ENCODE measurements at places on chromosomes 4 and X. TPM values are rescaled to one million over a fixed set of nuclear protein-coding genes. Genes with fewer than 3 reads are reported as not detected.

The RADX gene
- total RNA-seq: 1.4 TPM

The KLHL13 gene
- total RNA-seq: 13.1 TPM

The NEXMIF gene
- total RNA-seq: 0.06 TPM

The CENPU gene
- total RNA-seq: 0.62 TPM

The ARSD gene
- total RNA-seq: 11.7 TPM

The FUNDC1 gene
- total RNA-seq: 32.1 TPM

The MAGED4 gene
- not detected for total RNA-seq

The CT45A5 gene
- not detected for total RNA-seq

The ZNF630 gene
- 1.3 TPM for total RNA-seq

The NSUN7 gene
- not detected for total RNA-seq

The COL4A5 gene
- 10.6 TPM for total RNA-seq

The SLIT2 gene
- total RNA-seq: 4.2 TPM

The CCDC160 gene
- total RNA-seq: not detected

The CT45A8 gene
- not detected for total RNA-seq
